ENCODE measurements at places on chromosomes 2 and 18.

DNA sequence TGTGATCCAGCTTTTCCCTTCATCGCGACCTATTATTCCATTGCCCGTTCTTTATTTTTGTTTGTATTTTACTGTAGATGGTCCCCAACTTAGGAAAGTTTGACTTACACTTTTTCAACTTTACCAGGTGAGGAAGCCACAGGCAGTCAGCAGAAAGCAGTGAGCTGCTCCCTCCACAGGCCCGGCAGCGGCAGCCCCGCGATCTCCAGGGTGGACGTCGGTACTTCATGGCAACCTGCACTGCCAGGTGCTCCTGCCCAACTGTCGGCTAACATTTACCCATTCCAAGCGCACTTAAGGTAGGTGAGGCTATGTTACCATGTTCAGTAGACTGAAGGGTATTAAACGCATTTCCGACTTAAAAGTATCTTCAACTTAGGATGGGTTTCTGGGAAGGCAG lies 12.8 kb downstream of the ZNF516 start:
- DNase-seq, result no peak

DNA sequence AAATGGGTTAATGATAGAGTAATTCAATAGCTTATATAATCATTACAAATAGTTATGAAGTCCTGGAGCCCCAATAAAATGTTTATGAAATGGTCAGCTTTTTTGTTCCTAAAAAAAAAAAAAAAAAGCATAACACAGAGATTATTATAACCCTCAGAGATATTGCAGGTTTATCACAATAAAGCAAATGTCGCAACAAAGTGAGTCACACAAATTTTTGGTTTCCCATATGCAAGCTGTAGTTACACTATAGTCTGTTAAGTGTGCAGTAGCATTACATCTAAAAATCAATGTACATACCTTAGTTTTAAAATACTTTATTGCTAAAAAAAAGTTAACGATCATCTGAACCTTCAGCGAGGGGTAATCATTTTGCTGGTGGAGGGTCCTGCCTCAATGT lies 20.0 kb downstream of the WDFY1 start:
- DNase-seq, result no peak

GRCh38 chr2:33277002-33277426 lies 199.4 kb upstream of the RASGRP3 start:
- no peak for DNase-seq

DNA sequence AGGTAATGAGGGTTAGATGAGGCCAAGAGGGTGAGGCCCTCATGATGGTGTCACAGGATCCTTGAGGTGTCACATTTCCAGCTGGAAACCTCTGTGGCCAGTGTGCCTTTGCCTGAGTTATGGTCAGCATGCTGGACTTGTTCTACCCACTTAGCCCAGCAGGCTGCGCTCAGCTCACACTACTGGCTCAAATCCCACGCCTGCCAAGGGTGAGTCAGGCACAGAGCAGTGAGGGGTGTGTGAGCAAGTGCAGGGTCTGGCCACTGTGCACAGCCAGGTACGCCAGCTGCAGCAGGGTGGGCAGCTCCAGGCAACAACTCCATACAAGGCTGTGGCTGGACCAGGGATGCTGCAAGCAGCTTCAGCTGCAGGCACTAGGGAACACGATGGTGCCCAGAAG lies 616.6 kb upstream of the FSHR start:
- no peak for DNase-seq
